ENCODE measurements at places on chromosomes 12 and 14. TPM values are rescaled to one million over a fixed set of nuclear protein-coding genes. Genes with fewer than 3 reads are reported as not detected.

- DNase-seq, result no peak
Observed at GRCh38 chr12:26496170-26496569, 300.8 kb downstream of the SSPN start.

The DUSP16 gene
- total RNA-seq, result 22.0 TPM

The TAMALIN gene
- total RNA-seq, result 64.2 TPM

- DNase-seq, result no peak
Observed at GRCh38 chr12:89087876-89088275, 264.4 kb downstream of the DUSP6 start.

The OR4E2 gene
- not detected for total RNA-seq

Measured in aorta (tissue), 5 donors.